Stimulated activated CD8-positive, alpha-beta memory T cell treated with anti-CD3 and anti-CD28 coated beads, Interleukin-4, amount 100 ng/mL, for 4 hours (primary cell): ENCODE measurements at places on chromosomes 16 and 17.

GRCh38 chr17:80676096-80676466, 131.4 kb downstream of the RPTOR start:
- DNase-seq: no peak

- DNase-seq: no peak
Measured at GRCh38 chr17:73820686-73821448, 176.6 kb upstream of the SDK2 start.

GRCh38 chr17:47857551-47858455, 6.8 kb upstream of the SP6 start:
- no peak for DNase-seq

GRCh38 chr16:9003322-9003721, 39.6 kb upstream of the USP7 start:
- DNase-seq: no peak

GRCh38 chr17:61323909-61324868, 75.5 kb upstream of the TBX2 start:
- DNase-seq: no peak

- DNase-seq: no peak
Measured at GRCh38 chr16:17323171-17323570, 147.6 kb downstream of the XYLT1 start.

DNA sequence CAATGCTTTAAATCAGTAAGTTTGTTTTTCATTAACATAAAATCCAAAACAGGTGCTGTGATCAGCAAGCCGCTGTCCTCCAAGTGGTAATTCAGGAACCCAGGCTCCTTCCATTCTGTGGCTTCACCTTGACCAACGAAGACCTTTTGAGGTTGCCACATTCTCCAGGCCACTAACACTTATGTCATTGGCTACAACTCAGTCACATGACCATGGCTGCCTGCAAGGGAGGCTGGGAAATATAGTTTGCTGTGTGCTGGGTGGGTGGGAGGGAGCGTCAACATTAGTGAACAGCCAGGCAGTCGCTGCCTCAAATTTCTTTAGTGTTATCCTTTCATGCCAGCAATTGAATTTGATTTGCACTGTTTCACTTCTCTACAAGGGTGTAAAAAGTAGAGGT, 549.2 kb downstream of the MAF start:
- DNase-seq: no peak

DNA sequence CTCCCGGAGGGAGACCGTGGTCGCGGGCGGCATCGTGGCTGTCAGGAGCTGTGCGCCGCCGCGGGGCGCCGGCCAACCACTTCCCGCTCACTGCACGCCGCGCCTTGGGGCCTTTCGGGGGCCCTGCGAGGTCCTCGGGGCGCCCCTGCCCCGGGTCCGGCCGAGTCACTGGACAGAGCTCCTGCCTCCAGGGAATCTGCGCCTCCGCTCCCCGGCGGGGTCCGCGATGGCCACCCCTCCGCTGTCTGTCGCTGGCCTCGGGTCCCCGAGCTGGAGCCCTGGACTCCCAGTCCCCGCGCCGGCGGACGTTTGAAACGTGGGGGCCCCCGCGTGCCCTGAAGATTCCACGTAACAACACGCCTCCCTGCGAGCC, at the start of gene QRICH2:
Gene QRICH2, minus strand, starts transcription at position 311 of the 373 bp plus-strand sequence. Its CDS starts 278 bp downstream, at position 33.
- no peak for DNase-seq

- no peak for DNase-seq
Measured at GRCh38 chr17:1374431-1375177, 25.4 kb downstream of the YWHAE start.

- DNase-seq: no peak
Measured at GRCh38 chr16:31085411-31085810, 3.3 kb downstream of the PRSS53 start.

DNA sequence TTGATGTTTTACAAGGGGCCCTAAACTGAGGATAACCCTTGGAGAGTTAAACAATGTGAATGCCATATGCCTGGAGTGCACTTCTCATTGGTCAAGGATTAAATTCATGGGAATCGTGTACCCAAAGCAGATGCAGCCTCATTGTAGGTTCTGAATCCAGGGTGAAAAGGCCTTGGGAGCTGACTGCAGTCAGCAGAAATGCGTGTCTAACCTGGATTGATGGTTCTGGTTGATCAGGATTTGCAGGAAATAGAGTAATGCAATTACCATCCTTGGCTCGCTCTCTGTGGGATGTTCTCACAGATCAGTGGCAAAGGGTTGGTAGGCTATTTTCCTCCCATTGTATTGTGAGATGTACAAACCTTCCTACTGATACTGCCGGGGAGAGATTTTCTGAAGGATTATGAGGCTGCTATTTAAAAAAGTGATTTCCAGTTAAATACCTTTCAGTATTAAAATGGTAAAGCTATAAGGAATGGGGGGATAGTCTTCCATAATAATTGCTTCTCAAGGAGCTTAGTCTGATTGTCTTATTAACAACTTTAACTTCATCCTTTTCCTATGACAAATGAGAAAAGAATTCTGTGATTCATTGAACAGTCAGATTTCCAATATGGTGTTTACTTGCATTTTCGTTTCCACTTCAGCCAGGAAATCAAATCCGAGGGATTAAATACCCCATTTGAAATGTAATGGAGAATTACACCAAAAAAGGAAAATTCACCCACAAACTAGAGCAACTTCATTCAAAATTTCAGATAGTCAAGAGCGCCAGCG, 1028.1 kb upstream of the EEF2KMT start:
- DNase-seq: no peak

DNA sequence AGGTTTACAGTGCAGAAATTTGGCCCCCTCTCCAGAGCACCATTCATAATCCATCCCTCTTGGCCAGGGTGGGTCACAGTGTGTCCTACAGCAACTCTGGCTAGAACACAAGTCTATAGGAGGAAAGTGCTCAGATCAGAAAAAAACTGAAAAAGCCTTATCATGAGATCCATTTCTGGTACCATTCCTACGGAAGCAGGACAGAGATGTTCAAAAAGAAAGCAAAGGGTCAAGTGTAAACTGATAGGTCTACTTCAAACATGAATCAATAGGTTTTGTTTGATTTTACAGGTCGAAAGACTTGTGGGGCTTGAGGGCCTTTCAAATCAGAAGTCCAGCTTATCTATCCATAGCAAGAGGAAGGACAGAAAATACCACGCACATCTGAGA, 326.4 kb downstream of the SOX9 start:
- DNase-seq: no peak

DNA sequence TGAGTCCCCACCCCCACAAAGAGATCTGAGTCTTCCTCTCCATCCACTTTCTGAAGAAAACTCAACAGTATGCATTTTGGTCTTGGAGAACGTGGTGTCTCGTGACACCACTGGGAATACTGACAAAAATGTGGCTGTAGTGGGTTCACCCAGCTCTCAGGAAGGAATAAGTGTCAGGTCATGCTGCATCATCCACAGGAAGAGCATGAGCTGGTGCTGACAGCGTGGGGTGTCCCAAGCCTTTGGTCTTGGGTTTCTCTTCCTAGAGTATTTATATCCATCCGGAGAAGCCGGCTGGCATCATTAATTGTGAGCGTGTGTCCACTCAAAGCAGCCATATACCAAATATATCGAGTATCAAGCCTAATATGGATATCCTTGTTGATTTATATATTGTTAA, 55.9 kb downstream of the C17orf67 start:
- no peak for DNase-seq
